Sigmoid colon (tissue), 7 donors: ENCODE measurements at places on chromosomes 6 and 20. TPM values are rescaled to one million over a fixed set of nuclear protein-coding genes. Genes with fewer than 3 reads are reported as not detected.

Gene OPRM1
- total RNA-seq = 0.41 TPM

GRCh38 chr6:150478656-150479545, 110.1 kb downstream of the IYD start:
- no peak overlapping the region for H3K27ac ChIP-seq
- no peak for DNase-seq
- H3K4me1 ChIP-seq = no peaks in the 10 kb centered on the region
- no peaks in the 10 kb centered on the region for H3K27me3 ChIP-seq
- H3K4me3 ChIP-seq = no peak overlapping the region

- H3K36me3 ChIP-seq = no peaks in the 10 kb centered on the region
- no peaks in the 10 kb centered on the region for H3K27me3 ChIP-seq
- no peak for DNase-seq
- H3K4me3 ChIP-seq = no peak overlapping the region
- H3K27ac ChIP-seq = no peak overlapping the region
Measured at GRCh38 chr6:147156218-147156617, 48.0 kb upstream of the STXBP5 start.

DNA sequence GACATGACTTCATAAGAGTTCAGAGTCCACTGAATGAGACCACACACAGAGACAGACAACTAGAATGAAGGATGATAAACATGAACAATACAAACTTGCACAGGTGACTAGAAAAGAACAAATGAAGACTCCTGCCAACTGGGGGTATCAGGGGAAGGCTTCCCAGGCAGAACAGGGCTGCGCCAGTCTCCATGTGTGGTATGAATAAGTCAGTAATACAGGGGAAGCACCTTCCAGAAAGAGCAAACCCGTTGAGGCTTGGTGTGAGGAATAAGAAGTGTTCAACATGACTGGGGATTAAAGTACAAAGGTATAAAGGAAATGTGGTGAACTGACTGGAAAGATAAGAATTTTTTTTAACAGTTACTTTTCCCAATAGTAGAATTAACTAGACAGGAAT, 3.7 kb upstream of the SLC17A2 start:
- H3K4me3 ChIP-seq = no peak overlapping the region
- H3K36me3 ChIP-seq = no peaks in the 10 kb centered on the region
- H3K4me1 ChIP-seq = no peaks in the 10 kb centered on the region

GRCh38 chr6:4370066-4370465, 234.7 kb upstream of the ECI2 start:
- H3K4me1 ChIP-seq = no peaks in the 10 kb centered on the region
- H3K27ac ChIP-seq = no peak overlapping the region

Gene PRKN
- 9.7 TPM for total RNA-seq

DNA sequence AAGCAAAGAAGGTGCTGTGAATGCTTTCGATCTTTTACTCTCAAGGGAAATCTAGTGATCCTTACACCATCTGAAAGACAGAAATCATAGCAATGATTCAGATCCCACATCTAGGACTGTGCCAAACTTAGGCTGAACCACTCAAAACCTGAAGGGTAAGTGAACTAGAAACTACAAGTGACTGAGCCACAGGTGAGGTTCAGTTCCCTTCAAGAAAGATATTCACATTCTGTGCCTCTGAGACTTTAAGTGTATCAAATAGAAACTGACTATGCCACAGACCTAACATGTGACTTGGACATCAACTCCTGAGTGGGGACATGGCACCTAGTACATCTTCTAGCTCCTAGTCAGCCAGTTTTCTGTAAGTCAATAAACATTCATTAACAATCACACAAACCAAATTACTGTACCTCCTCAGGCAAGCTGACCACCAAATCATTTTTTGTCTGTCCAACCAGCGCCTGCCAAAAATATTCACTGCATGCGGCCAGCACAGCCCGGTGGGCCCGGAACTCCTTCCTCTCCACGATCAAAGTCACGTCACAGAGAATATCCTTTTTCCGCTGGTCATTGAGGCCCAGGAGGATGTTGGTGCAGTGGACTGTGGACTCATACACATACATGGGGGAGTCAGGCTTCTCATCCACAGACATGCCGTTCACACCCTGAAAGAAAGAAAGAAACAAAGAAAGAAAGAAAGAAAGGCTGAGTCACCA, 114.1 kb downstream of the GJA10 start:
- DNase-seq = no peak
- no peaks in the 10 kb centered on the region for H3K36me3 ChIP-seq
- H3K4me3 ChIP-seq = no peak overlapping the region
- no peaks in the 10 kb centered on the region for H3K27me3 ChIP-seq
- H3K4me1 ChIP-seq = no peaks in the 10 kb centered on the region

DNA sequence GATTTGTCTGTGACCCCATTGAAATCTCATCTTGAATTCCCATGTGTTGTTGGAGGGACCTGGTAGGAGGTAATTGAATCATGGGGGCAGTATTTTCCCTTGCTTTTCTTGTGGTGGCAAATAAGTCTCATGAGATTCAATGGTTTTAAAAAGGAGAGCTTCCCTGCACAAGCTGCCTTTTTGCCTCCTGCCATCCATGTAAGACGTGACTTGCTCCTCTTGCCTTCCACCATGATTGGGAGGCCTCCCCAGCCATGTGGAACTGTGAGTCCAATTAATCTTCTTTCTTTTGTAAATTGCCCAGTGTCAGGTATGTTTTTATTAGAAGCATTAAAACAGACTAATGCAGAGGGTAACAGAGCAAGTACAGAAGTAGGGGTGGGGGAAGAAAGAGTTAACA, 1097.0 kb upstream of the ADGRB3 start:
- no peaks in the 10 kb centered on the region for H3K36me3 ChIP-seq
- H3K4me1 ChIP-seq = no peaks in the 10 kb centered on the region
- no peak overlapping the region for H3K4me3 ChIP-seq
- H3K27ac ChIP-seq = no peak overlapping the region

Gene DNAAF9
- 20.3 TPM for total RNA-seq

Gene SLC17A4
- total RNA-seq = under 0.01 TPM

Gene OR2H2
- not detected for total RNA-seq

DNA sequence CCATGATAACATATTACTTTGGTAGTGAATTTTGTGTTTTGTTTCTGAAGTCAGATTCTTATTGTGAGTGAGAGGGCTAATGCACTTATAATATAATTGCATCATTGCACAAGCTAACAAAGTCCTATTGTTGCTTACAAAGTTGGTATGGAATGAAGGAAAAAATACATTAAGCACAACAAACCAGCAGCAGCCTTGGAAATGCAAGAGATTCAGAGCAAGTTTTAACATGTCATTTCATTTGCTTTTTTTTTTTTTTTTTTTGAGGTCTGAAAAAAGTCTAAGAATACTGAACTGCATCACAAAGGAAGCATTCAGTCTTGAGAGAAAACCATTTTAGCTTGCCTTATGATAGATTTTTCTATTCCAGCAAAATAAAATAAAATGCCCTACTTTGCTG, 57.6 kb downstream of the PLCB4 start:
- H3K27ac ChIP-seq = no peak overlapping the region
- no peak for DNase-seq
- no peaks in the 10 kb centered on the region for H3K36me3 ChIP-seq

- DNase-seq = peak; percentile 58
- H3K4me1 ChIP-seq = no peaks in the 10 kb centered on the region
- H3K27me3 ChIP-seq = no peaks in the 10 kb centered on the region
- no peak overlapping the region for H3K4me3 ChIP-seq
Measured at GRCh38 chr6:43742931-43743632, 26.9 kb upstream of the VEGFA start.

GRCh38 chr20:63190828-63191227, 25.1 kb downstream of the YTHDF1 start:
- no peaks in the 10 kb centered on the region for H3K4me1 ChIP-seq
- no peak overlapping the region for H3K4me3 ChIP-seq
- H3K36me3 ChIP-seq = no peaks in the 10 kb centered on the region
- DNase-seq = no peak

Gene ROMO1
- total RNA-seq = 486 TPM

GRCh38 chr6:81309811-81310210, 442.7 kb downstream of the TENT5A start:
- H3K27me3 ChIP-seq = no peaks in the 10 kb centered on the region
- DNase-seq = no peak
- no peak overlapping the region for H3K27ac ChIP-seq
- H3K4me1 ChIP-seq = no peaks in the 10 kb centered on the region
- no peak overlapping the region for H3K4me3 ChIP-seq

GRCh38 chr6:156719395-156719719, 57.8 kb upstream of the ARID1B start:
- DNase-seq = no peak
- peak overlapping the region; percentile 90 for H3K27ac ChIP-seq
- peak overlapping the region; percentile 49 for H3K4me3 ChIP-seq
- H3K36me3 ChIP-seq = no peaks in the 10 kb centered on the region

Gene ALDH5A1
- 5.0 TPM for total RNA-seq

- H3K36me3 ChIP-seq = peaks cover 12% of the 10 kb centered on the region
- no peaks in the 10 kb centered on the region for H3K4me1 ChIP-seq
- H3K27ac ChIP-seq = no peak overlapping the region
- DNase-seq = no peak
Measured at GRCh38 chr20:63284544-63284949, 8.4 kb upstream of the COL20A1 start.

DNA sequence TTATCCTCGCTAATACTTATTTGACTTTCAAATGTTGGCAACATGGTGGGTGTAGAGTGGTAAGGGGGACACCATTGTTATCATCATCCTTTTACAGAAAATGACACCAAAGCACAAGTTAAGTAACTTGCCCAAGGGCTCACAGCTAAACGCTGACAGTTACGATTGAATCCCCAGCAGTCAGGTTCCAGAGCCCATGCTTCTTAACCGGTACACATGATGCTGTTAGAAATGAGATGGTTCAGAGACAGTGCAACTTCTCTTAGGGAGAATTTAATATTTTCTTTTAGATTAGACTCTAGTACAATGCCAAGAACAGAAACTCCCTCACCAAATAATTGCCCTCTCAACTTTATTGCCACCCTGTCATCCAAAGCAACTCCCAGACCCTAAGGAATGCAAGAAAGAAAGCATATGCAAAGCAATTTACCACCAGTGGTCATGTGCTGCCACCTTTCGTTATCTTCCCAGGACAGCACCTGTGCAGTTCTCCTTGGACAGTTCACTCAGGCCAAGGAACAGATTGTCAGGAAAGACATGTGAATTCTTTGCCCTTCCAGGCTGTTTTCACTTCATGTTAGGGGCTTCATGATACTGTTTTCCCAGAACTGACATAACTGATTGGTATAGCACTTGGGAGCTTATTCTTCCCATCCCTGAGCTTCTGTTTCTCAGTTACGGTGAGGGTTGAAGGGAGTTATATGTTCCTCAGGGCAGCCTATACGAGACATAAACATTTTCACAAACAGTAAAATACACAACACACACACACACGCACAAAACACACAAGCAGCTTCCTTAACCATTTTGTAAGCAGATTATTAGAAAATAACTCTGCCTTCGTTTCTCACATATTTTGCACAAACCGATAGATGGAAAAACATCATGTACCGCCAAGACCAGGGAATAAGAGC, 5.1 kb downstream of the HLA-DMA start:
- H3K36me3 ChIP-seq = no peaks in the 10 kb centered on the region
- H3K27ac ChIP-seq = no peak overlapping the region
- no peaks in the 10 kb centered on the region for H3K4me1 ChIP-seq

GRCh38 chr6:154466139-154466538, 44.3 kb downstream of the CNKSR3 start:
- no peak overlapping the region for H3K27ac ChIP-seq
- DNase-seq = no peak
- H3K36me3 ChIP-seq = no peaks in the 10 kb centered on the region

- no peaks in the 10 kb centered on the region for H3K4me1 ChIP-seq
- H3K27me3 ChIP-seq = no peaks in the 10 kb centered on the region
- H3K27ac ChIP-seq = no peak overlapping the region
- H3K36me3 ChIP-seq = no peaks in the 10 kb centered on the region
- DNase-seq = no peak
- H3K4me3 ChIP-seq = no peak overlapping the region
Measured at GRCh38 chr6:97663252-97663651, 380.2 kb upstream of the MMS22L start.

GRCh38 chr6:169518451-169518850, 183.4 kb downstream of the WDR27 start:
- H3K4me3 ChIP-seq = no peak overlapping the region
- no peaks in the 10 kb centered on the region for H3K36me3 ChIP-seq
- no peak overlapping the region for H3K27ac ChIP-seq
- H3K27me3 ChIP-seq = no peaks in the 10 kb centered on the region
- DNase-seq = no peak
- H3K4me1 ChIP-seq = no peaks in the 10 kb centered on the region

DNA sequence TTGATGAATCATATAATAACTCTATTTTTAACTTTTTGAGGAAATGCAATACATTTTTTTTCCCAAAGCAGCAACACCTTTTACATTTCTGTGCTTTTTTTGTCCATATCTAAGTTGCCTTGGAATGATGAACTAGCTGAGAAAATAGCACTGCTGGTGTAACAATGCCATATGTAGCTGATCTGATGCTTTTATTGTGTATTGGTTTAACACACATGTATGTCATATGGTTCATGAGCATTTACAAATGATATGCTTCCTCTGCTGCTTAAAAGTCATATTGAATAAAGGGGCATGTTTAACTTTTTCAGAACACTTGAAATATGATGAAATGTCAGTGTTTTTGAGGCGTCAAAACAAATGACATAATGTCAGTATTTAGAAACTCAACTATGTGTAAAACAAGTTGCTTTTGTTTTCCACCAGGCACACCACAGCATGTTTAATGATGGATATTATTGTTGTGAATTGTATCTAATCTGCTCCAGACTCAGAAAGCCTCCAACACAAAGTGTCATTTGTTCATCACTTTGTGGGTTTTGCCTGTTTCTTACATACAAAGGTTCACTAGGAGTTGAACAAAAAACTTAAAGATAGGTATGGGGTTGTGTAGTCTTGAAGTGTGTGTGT, 775.8 kb upstream of the FLRT3 start:
- no peaks in the 10 kb centered on the region for H3K36me3 ChIP-seq
- H3K27me3 ChIP-seq = no peaks in the 10 kb centered on the region
- no peak overlapping the region for H3K27ac ChIP-seq
- H3K4me3 ChIP-seq = no peak overlapping the region
- DNase-seq = no peak
- no peaks in the 10 kb centered on the region for H3K4me1 ChIP-seq

Gene GNAS-AS1
- 0.36 TPM for total RNA-seq

Gene CD2AP
- 19.1 TPM for total RNA-seq

DNA sequence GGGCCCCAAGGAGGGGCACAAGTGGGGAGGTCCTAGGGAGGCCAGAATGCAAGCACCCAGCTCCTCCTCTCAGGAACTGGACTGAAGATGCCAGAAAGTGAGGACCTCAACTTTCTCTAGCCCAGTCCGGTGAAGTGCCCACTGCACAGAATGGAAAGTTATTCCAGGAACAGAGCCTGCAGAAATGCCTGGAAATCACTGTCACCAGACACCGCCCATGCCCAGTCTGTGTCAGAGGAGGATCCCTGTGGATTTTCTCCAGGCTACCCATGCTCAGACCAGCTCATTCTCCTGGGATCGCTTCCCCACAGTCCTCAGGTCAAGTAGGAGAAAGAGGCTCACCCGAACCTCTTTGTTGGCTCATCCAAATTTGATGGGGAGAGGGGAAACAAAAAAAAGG, 6.5 kb downstream of the PRPH2 start:
- no peak overlapping the region for H3K4me3 ChIP-seq
- H3K36me3 ChIP-seq = no peaks in the 10 kb centered on the region
- DNase-seq = no peak
- no peaks in the 10 kb centered on the region for H3K4me1 ChIP-seq
